ENCODE measurements at places on chromosomes 4 and X. TPM values are rescaled to one million over a fixed set of nuclear protein-coding genes. Genes with fewer than 3 reads are reported as not detected.

PHKA1 gene
- 4.2 TPM for total RNA-seq

DNA sequence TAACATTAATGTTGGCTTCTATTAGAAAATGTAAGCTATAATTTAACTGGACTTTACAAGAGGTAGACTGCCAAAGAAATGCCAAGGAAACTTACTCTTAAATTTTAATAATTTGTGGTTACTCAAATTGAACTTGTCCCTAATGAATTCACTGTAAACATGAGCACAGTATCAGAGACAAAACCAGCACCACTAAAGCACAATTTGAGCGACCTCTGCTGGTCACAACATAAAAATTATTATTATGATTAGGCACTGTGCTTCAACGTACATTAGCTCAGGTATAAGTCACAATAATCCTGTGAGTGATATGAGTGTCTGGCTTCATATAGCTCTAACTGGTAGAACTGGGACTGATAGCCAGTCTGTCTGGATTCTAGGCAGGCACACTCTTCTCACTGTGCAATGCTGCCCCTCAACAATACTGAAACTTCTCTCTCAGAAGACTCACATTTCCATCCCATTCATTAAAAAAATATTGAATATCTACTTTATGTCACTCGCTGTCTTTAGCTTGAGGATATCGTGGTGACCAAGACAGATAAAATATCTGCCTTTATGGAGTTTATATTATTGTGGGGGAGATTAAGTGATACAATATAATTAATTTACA lies 8.0 kb downstream of the NUDT6 start:
- no peaks in the 10 kb centered on the region for H3K4me1 ChIP-seq
- no peaks in the 10 kb centered on the region for H3K27me3 ChIP-seq
- no peak overlapping the region for H3K27ac ChIP-seq
- DNase-seq = no peak
- no peak overlapping the region for H3K4me3 ChIP-seq
- H3K36me3 ChIP-seq = no peaks in the 10 kb centered on the region

DRP2 gene
- total RNA-seq = 1.1 TPM

GRCh38 chrX:1491851-1492349 lies 39.2 kb upstream of the ASMTL start:
- no peaks in the 10 kb centered on the region for H3K36me3 ChIP-seq
- no peak overlapping the region for H3K4me3 ChIP-seq
- no peaks in the 10 kb centered on the region for H3K4me1 ChIP-seq
- no peak overlapping the region for H3K27ac ChIP-seq
- H3K27me3 ChIP-seq = no peaks in the 10 kb centered on the region

- H3K4me3 ChIP-seq = no peak overlapping the region
- no peaks in the 10 kb centered on the region for H3K27me3 ChIP-seq
- no peaks in the 10 kb centered on the region for H3K4me1 ChIP-seq
- DNase-seq = no peak
Observed at GRCh38 chr4:16009153-16009552, 46.2 kb upstream of the FGFBP2 start.

- no peaks in the 10 kb centered on the region for H3K4me1 ChIP-seq
- H3K4me3 ChIP-seq = no peak overlapping the region
- H3K27me3 ChIP-seq = no peaks in the 10 kb centered on the region
- no peak for DNase-seq
- no peak overlapping the region for H3K27ac ChIP-seq
Observed at GRCh38 chr4:176548571-176548970, 228.8 kb downstream of the SPCS3 start.
